NK-92 treated with Interleukin-12 subunit alpha and Interleukin-12 subunit beta, amount 100 ng/mL, for 24 hours (cell line): ENCODE measurements at places on chromosomes 5 and 9.

- no peak for DNase-seq
Measured at GRCh38 chr9:6428940-6429889, 16.2 kb downstream of the UHRF2 start.

DNA sequence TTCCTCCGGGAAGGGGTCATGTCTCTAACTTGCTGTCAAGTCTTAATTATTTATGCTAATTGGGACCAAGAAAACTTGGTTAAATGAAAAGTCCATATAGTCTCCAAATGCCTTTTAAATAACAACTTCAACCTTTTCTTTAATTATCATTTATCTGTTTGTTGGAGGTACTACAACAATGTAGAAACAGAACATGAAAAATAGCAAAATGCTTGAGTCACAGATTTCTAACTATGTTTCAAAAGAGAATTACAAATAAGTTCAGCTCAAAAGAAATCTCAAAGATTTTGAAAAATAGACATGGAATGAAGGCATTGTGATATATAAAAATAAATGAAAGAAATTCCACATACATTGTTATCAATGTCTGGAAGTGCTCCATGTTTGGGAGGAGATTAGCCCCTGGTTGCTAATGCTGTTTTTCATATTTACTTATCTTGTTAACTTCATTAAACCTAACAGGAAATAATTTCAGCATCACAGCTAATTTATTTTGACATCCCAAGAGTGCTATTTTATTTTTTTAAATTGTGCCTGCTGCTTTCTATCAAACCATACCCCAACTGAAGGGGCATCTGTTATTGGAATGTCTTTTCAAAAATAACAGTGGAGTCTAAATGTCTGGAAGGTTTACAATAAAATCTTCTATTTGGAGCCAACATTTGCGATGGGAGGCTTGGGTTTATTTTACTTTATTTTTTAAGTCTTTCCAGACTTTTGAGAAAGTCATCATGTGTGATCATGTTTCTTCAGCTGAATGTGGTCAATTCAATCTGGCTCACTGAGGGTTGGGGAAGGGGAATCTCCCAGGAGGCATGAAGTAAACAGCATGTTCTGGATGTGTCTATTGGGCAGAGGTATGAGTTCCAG is 53.1 kb upstream of the ANKRD55 start:
- no peak for DNase-seq

- DNase-seq = no peak
Measured at GRCh38 chr9:85514256-85514655, 227.5 kb downstream of the AGTPBP1 start.

DNA sequence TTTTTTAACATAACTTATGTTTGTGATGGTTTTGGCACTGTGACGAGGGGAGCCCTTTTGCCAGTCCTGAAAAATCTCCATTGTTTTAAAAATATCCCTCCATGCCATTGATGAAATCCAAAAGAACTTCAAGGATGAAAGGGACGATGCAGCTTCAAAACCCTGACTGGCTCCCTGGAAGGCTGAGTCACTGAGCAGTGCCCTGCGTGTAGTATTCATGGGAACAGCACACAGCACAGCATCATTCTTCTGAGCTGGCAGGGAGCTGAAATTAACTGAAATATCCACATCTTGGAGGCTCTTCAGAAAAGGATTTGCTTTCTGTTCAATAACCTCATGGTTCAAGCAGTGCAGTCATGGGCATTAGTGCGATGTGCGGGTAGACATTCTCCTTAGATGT is 29.7 kb downstream of the PDE4D start:
- DNase-seq = no peak

DNA sequence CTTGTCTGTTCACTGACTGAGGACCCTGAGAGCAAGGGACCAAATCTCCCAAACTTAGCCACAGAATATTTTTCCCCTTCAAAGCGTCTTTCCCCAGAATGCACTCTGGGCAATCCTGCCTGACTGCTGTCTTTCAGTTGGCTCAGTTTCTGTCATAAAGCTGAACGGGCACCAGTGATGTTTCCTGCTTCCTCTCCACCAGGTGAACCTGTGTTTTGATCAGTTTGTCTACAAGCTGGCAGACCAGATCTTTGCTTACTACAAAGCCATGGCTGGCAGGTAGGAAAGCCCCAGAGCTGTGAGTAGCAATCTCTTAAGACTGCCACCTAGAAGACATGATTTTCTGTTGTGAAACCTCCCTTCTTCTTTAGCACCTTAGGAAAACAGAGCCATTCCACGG is 61.8 kb downstream of the CYFIP2 start:
- DNase-seq = no peak

GRCh38 chr5:78798673-78799029 is 150.1 kb upstream of the LHFPL2 start:
- DNase-seq = no peak

DNA sequence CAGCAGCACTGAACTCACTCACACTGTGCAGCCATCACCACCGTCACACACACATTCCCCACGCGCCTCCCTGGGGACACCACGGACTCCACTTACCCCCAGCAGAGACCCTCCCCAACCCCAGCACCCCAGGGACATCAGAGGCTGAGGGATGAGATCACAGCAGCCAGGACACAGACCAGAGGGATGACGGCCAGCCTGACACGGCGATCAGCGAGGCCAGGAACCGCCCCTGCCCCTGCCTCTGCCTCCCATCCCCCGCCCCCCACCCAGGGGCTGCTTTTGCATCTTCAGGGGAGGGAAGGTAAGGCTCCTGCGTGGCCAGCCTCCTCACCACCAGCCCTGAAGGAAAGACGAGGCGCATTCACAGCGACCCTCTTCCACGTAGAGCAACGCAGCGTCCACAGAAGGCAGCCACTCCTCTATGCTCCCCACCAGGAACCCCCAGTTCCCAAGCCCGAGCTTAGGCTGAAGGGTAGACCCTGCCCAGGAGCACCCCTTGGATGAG is 104.5 kb downstream of the VAV2 start:
- DNase-seq = no peak

GRCh38 chr5:158084292-158084691 is 225.3 kb upstream of the CLINT1 start:
- no peak for DNase-seq

DNA sequence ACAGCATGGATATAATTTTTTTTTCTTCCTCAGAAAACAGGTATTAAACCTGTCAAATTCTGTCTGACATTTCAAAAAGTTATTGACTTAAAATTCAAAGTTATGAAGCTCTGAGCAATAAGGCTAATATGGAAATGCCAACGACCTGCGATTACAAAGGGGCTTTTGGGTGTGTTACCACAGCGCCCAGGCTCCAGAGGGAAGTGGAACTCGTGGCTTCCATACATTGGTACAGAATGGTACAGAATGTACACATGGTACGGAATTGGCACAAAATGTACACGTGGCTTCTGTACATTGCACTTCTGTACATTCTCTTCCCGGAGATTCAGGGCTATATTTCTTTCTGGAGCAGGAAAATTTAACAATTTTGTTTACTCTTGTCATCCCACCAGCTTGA is 225.1 kb upstream of the TBCA start:
- no peak for DNase-seq

DNA sequence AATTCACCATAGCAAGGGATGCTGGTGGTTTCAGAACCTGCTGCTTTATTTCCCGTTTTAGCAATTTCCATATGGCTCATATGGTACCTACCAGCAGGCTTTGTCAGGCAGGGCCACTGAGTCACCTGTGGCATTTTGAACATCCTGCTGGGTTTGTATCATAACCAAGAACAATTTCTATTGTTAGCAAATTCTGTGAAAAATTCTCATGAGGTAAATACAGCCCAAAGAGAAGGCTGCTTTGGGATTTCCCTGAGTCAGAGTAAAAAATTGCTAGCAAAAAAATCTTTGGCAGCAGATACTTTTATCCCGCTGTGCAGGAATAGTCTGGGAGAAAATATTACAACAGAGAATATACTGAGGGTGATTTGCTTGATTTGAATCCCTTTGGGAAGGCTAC is 52.7 kb downstream of the PRR16 start:
- no peak for DNase-seq

DNA sequence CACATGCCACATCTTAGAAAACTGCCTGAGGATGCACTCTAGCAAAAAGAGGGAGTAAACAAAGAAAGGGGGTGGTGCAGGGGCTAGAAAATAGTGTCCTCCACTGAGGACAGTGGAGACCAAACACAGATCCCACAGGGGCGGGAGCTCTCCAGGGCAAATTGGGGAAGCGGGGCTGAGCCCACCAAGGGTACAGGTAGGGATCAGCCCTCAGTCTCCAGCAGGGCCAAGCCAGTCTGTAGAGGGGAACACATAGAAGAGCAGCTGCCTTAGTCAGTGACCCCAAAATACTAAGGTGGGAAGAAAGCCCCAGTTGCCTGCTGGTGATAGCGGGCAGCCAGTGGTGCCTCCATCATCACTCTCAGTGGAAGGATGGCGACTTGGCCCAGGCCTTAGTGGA is 134.0 kb downstream of the ATPSCKMT start:
- DNase-seq = no peak

GRCh38 chr9:91820949-91821880 is 128.8 kb downstream of the ROR2 start:
- no peak for DNase-seq

DNA sequence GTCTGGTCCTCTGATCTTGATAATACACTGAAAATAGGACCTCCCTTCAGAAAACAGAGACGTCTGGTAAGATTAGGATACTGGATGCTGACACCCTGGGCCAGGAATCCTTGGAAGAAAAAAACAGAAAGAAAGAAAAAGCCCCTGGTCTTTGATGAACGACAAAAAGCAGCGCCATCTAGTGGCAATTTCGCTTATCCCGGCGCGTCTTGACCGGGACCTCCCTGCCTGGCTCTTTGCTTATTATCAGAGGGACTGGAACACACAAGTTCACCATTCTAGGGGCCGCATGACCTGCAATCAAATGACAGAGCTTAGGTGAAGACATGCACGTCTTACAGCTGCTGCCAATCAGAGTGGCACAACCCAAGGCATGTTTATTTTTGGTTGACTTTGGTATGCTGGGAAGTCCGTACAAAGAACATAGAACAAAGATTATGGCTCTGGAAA is 114.9 kb upstream of the NFIB start:
- peak; percentile 28 for DNase-seq

- no peak for DNase-seq
Measured at GRCh38 chr9:136698635-136699246, 11.5 kb upstream of the AGPAT2 start.

GRCh38 chr9:37914701-37915358 is 10.9 kb upstream of the SLC25A51 start:
- no peak for DNase-seq

- no peak for DNase-seq
Measured at GRCh38 chr5:172979778-172980177, 3.8 kb upstream of the ATP6V0E1 start.

- DNase-seq = no peak
Measured at GRCh38 chr9:106307670-106308069, 555.3 kb upstream of the ZNF462 start.

DNA sequence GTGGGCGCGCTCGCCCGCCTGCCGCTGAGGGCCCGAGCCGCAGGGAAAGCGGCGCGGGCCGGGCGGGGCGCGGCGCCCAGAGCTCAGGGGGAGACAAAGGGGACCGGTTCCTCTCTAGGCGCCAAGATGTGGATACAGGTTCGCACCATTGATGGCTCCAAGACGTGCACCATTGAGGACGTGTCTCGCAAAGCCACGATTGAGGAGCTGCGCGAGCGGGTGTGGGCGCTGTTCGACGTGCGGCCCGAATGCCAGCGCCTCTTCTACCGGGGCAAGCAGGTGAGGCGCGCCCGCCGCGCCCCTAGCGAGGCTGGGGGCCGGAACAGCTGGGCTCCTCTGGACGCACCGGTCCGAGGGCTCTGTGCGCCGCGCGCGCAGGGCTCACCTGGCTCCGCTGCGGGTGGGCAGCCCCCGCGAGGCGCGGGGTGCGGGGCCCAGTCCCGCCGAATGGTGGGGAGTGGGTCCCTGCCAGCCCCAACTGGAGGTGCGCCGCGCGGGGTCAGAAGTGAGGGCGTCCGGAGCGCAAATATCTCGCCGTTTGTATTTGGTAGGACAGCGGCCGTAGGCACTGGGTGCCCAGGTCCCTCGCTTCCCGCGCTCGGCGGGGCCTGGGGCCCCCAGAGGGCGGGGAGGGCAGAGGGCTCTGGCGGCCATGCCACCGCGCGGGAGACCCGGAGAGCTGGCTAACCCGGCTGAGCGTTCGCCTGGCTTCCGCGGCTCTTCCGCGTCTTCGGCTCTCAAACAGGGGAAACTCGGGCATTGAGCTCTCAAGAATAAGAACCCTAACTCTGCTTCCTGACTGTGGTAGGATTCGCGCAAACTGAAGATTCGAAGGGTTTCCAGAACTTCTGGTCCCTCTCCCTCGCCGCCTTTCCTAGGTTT is 607 bp downstream of the UHRF2 start:
- DNase-seq = peak; percentile 48

DNA sequence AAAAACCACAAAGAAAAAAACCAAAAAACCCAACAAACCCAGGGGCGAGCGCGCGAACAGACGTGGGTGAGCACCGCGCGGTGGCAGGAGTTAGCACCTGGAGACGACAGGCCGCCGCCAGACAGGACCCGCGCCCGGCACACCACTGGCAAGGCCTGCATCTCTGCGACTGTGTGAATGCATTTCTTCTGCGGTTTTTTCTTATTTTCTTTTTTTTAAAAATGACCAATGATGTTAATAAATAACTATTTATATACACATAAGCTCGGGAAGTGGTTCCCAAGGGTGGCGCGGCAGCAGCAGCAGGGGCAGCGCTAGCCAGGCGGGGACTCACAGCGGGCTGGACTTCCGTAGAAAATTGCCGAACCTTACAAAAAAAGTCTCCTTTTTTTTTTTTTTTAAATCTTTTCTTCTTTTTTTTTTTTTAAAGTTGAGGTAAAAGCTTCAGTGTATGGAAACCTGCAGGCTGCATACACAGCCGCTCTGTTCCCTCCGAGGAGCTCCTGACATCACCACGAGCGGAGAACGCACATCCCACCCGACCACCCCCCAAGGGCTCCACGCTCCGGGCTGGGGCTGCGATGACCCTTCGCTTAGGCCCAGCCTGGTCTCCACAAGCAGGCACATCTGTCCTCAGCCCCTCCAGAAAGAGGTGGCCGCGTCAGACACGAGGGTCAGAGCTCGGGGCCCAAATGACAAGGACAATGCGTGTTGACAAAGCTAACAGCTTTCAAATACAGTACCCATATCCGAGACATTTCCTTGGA is 7.4 kb downstream of the BRD3OS start:
- no peak for DNase-seq

DNA sequence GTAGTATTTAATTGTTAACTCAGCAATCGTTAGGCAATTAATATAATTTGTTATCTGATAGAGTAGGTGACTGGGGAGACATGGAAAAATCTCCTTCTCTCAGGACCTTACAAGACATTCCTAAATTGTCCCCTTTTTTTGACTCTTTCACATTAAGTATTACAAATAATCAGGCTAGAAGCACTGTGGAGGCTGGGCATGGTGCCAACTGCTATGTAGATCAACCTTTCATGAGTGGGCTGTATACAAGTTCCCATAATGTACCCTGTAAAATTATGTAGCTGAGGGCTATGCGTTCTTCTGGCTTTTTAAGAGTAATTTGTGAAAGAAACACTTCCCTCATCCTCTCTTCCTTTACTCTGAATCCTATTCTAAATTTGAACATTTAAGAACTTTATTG is 140.2 kb downstream of the NFIB start:
- DNase-seq = no peak

DNA sequence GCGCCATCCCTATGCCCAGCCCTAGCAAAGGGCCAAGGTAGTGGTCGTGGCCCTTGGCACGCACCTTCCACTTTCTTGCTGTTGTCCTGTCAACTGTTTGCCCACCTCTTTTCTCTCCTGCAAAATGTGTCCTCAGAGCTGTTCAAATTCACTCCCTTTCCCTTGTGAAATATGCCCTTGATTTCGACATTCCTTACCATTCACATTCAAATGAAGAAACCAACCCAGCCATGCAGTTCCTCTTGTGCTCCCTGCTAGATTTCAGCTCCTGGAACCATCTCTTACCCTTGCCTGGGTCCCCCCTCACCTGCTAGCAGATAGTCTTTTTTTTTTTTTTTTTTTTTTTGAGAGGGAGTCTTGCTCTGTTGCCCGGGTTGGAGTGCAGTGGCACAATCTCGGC is 19.6 kb upstream of the HRH2 start:
- DNase-seq = no peak
